Cortex of kidney (tissue), 1 donor: ENCODE measurements at places on chromosomes 5 and 9.

- DNase-seq, result no peak
These were observed 349.9 kb downstream of the PIK3R1 start for GRCh38 chr5:68565427-68565826.

DNA sequence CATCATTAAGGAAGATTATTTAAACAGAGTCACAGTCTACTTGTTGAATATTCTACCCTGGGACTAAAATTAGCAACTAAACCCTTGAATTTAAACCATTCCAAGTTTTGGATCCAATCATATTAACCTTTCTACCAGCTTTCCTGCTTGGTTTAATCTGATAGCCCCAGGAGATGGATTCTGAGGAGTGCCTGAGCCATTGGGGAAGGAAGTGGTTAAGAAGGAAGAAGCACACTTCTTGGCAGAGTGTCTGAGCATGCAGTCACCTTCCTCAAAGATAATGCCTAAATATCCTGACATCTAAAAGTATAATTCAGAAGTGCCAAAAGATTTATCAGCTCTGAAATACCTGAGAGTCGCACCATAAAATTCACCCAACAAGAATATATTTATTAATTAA lies 74.1 kb upstream of the SNCAIP start:
- no peak for DNase-seq

DNA sequence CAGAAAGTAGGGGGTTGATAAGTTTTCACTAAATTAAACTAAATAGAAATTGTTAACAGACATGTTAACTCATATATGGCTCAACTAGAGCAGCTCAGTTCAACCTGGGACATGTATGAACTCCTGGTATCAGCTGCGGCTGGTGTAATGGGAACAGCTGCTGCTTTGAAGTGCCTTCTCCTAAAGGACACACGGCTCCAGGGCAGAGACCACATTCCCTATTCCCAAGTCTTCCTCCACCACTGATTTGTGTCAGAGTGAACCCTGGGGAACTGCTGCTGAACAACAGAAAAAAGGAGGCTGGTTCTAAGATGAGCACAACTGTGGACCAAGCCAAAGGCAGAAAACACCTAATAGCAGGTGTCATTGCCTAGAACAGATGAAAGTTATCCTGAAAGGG lies 71.1 kb downstream of the MAPKAP1 start:
- no peak for DNase-seq

GRCh38 chr5:23823521-23823920 lies 316.1 kb downstream of the PRDM9 start:
- no peak for DNase-seq

- no peak for DNase-seq
These were observed 7.7 kb upstream of the CEP72 start for GRCh38 chr5:604391-604831.

- DNase-seq, result no peak
These were observed 219.8 kb downstream of the C9orf50 start for GRCh38 chr9:129400971-129401622.

DNA sequence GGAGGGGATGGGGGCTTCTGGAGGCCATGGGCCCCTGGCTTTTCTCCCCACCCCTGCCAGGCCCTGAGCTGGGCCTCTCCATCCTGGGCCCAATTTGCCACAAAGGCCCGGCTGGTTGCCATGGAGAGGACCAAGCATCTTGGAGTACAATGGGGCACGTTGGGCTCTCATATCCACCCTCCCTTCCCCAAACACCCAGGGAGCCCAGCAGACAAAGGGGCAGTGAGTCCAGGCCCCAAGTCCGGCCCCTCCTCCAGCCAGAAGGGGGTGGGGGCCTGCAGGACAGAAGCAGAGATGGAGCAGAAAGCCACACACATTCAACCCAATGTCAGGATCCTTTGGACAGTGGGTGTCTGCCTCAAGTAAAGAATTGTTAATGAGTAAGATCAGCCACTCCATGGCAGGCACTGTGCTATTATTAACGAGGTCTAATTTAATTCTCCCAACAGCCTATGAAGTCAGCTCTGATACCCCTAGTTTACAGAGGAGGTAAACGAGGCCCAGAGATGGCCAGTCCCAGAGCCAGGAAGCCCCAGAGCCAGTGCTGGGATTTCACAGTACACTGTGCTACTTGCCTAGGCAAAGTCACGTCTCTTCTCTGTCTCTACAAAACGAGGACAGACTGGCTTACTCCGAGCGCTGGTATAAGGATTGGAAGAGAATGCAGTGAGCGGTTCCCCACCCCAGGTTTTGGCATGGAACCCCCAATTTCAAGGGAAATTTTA lies 2.3 kb downstream of the CRB2 start:
- no peak for DNase-seq

- no peak for DNase-seq
These were observed 122.8 kb downstream of the CCDC192 start for GRCh38 chr5:127826011-127826410.

DNA sequence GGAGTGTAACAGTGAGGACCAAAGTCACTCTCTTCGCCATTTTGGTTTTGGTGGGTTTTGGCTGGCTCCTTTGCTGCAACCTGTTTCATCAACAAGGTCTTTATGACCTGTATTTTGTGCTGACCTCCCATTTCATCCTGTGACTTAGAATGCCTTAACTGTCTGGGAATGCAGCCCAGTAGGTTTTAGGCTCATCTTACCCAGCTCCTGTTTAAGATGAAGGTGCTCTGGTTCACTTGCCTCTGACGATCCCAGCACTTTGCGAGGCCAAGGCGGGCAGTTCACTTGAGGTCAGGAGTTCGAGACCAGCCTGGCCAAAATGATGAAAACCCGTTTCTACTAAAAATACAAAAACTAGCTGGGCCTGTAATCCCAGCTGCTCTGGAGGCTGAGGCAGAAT lies 1.8 kb upstream of the CKS2 start:
- no peak for DNase-seq

DNA sequence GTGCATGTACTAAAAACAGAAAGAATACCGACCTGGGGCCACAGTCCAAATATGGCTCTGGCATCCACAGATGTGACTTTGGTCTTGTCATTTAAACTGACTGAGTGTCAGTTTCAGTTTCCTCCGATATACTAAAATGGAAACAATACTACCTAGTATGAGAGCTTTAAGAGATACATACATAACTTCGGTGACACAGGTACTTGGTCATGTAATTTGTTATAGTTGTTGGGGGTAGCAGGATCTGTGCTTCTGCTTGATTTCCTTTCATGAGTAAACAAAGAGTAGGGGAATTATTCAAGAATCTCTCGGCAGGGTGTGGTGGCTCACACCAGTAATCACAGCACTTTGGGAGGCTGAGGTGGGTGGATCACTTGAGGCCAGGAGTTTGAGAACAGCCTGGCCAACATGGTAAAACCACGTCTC lies 32.1 kb downstream of the MTMR12 start:
- DNase-seq, result no peak

DNA sequence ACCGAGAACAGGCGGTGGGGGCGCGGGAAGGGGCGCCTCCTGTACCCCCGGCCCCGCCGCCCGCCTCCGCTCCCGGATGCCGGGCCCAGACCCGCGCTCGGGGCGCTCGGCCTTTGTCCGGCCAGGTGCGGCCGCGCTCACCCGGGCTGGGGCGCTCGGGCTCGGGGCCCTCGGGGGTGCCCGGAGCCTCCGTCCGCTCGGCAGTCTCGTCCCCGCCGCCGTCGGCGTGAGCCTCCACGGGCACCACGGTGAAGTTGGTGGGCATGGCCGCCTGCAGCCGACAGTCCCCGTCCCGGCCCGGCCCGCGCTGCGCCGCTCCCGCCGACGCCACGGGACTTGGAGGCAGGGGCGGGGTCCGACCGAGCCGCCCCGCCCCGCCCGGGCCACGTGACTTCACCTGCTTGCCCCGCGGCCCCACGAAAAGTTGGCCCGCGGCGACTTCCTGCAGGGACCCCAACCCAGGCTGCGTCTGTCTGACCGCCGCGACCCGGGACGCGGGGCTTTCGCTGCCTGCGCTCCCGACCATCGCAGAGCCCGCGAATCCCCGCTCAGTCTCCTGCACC lies at the start of gene SLC12A7:
SLC12A7 (minus strand) TSS at position 337 of the 563 bp plus-strand sequence; CDS start at position 265, 72 bp downstream.
- DNase-seq, result peak; percentile 16

- no peak for DNase-seq
These were observed 1028.5 kb downstream of the CDH18 start for GRCh38 chr5:18959535-18959934.

GRCh38 chr5:146632620-146633322 lies 116.8 kb upstream of the GPR151 start:
- no peak for DNase-seq

DNA sequence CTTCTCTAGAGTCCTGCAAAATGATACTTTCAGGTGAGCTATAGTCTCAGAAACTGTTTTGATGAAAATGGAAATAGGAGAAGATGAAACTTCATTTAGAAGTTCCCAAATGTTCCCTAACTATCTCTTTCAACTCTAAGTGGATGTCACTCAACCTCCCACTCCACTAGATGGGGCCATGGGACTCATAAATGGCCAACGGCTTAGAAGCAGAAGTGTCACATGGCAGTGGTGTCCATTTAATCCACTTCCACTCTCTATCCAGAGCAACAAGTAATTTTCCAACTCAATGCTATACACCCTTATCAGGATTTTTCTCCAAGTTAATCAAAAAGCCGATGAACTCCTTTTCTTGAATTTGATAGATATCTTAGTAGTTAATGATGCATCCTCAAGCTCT lies 295.7 kb downstream of the EDIL3 start:
- DNase-seq, result no peak

GRCh38 chr9:96482476-96482875 lies 32.5 kb downstream of the HABP4 start:
- DNase-seq, result no peak

GRCh38 chr5:152124409-152125041 lies 199.9 kb upstream of the GLRA1 start:
- DNase-seq, result no peak
